ENCODE measurements at places on chromosomes 6 and 20.

- no peak for DNase-seq
These were observed 40.4 kb downstream of the TFEB start for GRCh38 chr6:41694815-41695526.

DNA sequence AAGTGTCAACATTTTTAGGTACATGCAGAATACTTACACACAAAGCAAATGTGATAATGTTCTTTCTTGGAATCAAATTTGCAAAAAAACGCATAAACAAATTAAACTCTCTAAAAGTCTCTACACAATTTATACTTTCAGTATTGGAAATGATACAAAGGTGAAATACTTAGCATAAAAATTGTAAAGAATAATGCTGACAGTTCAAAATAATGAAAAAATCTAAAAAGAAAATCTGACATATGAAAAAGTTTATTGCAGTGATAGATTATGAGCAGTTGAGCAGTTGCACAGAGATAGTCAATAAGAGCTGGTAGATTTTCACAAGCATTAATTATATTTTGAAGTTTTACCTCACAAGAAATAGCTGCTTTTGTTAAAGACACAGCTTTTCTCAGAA lies 1176.4 kb upstream of the EYS start:
- DNase-seq: no peak

DNA sequence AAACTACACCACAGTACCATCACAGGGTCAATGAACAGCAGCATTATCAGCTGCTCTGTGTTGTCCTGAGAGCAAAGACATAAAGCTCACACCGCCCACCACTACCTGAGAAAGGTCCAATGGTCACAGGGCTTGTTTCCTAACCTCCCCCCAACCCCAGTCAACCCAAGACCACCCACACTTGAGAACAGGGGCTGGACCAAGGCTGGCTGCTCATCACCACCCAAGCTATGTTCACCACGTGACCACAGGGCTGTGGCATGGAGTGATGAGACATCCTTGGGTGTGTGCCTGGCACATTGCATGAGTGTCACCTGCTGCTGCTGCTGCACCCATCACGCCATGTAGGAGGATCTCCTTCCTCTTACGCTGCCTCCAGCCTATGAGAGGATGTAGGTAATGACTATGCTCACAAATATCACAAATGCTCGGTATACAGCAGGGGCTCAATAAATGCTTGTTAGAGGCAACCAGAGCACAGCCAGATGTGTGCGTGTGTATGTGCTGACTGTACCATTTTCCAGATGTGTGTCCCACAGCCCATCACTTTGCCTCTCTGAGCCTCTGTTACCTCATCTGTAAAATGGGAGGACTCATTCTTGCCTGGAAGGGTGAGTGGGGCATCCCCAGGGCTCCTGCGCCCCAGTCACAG lies 23.3 kb upstream of the SIRPA start:
- DNase-seq: no peak

DNA sequence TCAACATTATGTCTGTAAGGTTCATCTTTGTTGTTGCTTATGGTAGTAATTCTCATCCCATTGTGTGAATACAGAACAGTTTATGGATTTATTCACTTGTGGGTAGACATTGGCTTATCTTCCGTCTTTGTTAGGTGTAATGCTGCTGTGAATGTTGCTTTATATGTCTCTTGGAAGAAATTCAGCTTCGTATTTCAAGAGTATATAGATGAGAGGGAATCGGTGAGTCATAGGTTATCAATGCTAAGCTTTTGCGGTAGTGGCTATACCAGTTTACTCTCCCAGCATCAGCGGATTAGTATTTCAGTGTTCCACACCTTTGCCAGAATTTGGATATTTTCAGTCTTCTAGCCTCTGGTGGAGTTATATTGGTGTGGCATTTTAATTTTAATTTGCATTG lies 77.8 kb downstream of the ZFAND3 start:
- DNase-seq: no peak

DNA sequence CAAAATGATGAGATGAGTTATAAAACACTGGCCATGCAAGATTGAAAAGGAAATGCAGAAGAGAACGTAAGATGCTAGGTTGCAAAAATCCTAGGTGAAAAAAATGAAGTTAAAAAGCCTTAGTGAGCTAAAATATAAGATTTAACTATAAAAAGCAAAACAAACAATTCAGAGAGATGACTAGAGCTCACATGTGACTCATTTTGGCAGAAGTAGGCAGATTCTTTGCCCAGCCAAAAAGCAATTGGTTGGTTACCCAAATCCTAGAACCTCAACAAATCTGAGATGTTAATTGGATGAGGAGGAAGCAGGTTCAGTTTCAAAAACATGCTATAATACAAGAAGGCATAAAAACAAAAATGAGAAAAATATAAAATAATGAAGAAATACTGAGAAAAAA lies 249.1 kb downstream of the OGFRL1 start:
- no peak for DNase-seq

DNA sequence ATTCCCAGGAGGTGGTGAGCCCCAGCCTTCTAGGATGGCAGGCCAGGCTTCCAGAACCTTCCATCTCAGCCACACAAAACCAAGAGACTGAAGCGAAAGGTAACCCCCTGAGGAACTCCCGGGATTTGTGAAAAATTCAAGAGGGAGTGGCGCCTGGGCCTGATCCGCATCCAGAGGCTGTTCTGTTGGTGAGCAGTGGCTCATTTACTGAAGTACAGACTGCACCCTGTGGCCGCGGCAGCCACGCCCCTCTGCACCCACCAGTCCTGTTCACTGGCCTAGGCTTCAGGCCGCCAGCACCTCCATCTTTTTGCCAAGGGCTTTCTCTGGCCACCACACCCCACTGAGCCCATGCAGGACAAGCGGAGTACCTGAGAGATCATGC lies 79.1 kb upstream of the PTPN1 start:
- no peak for DNase-seq

DNA sequence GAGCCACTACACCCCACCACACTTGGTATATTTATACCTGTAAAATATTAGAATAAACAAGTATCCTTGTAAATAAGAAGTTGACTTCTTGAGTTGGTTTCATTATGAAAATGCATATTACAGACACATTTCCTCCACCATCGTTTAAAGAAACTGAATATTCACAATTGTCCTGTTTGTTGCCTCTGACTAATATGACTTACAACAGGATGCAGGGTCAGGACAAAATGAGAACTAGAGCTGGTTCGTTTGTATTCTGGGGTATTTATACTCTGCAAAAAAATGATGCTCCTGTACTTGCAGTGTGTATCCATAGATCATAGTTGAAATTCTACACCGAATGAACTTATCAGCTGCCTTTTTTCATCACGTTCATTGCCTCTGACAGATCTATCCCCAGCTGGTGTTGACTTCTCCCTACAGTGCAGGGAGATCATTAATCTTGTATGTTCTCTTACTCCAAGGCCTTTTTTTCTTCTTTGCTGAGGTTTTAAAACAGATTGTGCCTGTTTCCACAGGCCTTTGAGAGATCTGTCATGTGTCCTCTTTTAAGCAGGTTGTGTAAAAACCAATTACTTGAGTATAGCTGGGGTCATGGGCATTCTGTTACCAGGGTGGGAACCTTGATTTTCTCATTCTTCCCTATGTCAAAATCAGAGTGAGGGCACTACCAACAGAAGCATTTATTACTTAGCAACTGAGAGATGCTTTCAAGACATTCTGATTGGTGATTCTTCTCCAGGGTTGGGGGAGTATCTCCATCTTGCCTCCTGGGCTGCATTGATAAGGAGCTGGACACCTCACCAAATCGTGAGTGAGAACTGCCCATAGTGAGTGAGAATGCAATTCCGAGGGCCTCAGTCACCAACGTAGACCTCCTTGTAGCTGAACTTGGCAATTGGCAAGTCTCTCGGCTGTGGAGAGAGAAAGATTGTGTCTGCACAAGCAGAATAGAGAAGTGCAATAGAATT lies 78.8 kb upstream of the CD83 start:
- DNase-seq: no peak

- no peak for DNase-seq
These were observed 197.9 kb upstream of the GRIK2 start for GRCh38 chr6:101195588-101195987.

GRCh38 chr6:123830120-123830519 lies 26.5 kb downstream of the NKAIN2 start:
- no peak for DNase-seq

DNA sequence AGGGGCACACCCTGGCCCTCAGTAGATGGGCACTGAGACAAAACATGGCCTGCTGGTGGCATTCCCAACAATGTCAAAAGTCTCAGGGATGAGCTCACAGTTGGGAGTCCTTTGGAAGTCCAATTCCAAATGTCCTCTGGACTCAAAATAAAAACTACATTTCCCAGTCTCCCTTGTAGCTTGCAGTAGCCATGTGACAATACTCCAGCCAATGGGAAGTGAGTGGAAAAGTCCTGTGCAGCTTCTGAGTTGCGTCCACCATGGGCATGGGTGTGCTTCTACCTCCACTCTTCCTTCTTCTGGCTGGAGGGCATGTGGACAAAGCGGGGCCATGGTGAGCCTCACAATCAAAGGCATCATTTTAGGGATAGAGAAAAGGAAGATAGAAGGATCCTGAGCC lies 5.8 kb upstream of the ADAM33 start:
- no peak for DNase-seq

DNA sequence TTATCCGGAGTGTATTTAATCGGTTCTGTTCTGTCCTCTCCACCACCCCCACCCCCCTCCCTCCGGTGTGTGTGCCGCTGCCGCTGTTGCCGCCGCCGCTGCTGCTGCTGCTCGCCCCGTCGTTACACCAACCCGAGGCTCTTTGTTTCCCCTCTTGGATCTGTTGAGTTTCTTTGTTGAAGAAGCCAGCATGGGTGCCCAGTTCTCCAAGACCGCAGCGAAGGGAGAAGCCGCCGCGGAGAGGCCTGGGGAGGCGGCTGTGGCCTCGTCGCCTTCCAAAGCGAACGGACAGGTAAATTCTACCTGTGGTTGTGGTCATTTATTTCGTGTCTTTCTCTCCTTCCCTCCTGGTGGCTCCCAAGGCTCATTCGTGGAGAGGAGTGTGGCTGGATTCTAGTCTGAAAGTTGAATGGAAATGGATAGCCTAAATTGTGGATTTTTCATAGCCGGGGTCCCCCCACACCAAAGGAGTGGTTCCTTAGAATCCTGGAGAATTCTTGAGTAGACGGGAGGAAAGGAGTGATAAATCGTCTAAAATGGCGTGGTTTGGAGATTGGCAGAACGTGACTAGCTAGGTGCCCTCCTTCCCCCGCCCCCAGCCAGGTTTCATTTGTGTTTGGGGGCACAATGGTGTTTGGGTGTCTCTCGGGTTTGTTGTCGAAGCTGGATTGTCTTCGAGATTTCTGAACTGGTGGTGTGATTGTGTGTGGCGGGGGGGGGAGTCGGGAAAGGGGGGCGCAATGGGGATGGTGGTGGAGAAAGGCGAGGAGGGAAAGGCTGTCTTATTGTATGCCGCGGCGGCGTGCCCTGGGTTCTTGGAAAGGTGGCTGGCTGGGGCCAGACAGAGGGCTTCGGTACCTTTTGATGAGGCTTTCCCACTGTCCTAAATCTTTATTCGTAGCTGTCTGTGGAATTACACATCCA lies 673 bp downstream of the MARCKS start:
- DNase-seq: no peak

DNA sequence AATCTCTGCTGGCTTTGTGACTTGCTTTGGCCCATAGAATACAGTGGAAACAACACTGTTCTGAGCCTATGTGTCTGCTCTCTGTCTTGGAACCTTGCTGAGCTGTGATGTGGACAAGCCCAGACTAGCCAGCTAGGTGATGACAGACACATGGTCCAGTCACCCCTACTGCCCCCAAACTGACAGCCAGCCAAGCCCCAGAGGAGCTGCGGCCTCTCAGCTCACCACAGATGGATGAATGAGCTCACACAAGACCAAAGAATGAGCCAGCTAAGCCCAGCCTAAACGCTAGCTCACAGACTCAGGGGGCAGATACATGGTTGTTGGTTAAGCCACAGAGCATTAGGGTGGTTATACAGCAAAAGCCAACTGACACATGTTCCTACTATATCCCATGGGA lies 4.1 kb downstream of the AARS2 start:
- DNase-seq: no peak

- DNase-seq: no peak
These were observed 161.4 kb upstream of the CST7 start for GRCh38 chr20:24787621-24788020.

- no peak for DNase-seq
These were observed 69.9 kb upstream of the PDE10A start for GRCh38 chr6:165732696-165733488.

DNA sequence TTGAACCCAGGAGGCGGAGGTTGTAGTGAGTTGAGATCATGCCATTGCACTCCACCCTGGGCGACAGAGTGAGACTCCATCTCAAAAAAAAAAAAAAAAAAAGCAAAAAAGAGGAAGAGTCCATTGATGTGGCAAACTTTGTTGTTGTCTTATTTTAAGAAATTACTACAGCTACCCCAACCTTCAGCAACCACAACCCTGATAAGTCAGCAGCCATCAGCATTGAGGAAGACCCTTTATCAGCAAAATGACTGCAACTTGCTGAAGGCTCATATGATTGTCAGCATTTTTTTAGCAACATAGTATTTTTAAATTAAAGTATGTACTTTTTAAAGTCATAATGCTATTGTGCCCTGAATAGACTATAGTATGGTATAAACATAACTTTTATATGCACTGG lies 48.8 kb downstream of the ZFP64 start:
- DNase-seq: no peak

DNA sequence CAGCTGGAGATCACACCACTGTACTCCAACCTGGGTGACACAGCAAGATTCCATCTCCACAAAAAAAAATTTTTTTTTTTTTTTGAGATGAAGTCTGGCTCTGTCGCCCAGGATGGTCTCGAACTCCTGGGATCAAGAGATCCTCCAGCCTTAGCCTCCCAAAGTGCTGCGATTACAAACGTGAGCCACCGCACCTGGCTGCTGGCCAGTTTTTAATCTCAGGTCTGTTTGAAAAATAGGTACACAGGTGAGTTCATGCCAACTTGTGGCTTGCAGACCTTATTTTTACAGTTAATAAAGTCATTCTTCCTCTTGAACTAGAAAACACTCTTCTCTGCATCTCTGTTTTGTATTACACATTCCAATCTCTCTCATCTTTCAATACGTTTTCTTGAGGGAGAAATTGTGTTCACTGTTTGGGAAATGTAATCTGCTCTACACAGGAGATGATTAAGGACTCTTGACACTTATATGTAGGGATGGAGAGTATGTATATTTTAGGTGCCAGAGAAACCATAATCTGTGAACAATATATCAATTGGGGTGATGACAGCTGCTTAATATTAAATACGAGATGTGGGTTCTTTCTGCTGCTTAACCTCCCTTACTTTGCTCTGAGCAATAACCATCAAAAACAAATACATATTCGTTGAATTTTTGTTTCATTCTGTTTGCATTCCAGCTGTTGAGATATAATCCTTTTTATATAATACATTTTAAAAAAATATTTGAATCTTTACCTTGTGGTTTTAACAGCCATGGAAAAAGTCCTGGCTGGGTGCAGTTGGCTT lies 17.7 kb upstream of the RIPOR3 start:
- DNase-seq: no peak

GRCh38 chr6:142222022-142222421 lies 75.0 kb downstream of the VTA1 start:
- DNase-seq: no peak

DNA sequence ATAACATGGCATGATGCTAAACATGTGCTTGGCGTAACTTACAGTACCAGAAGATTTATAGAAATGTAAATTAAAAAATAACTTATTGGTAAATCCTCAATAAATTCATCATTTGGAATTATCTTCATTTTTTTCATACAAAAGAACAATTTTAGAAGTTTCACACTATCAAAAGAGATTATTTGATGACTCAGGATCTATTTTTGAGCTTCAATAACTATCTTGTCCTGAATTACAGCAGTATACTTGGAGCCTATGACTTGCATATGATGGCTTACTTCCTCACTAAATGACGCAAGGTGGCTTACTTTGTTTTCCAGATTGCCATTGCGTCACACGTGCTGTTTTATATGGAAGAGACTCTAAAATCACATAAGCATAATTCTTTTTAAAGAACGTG lies 49.2 kb downstream of the KHDRBS2 start:
- no peak for DNase-seq

All from stimulated activated CD4-positive, alpha-beta T cell treated with anti-CD3 and anti-CD28 coated beads, TNF-alpha, amount 100 ng/mL, for 48 hours (primary cell).